Hematopoietic multipotent progenitor cell (in vitro differentiated cells): ENCODE measurements at places on chromosomes 1 and 21.

- DNase-seq = no peak
These were observed 75.8 kb upstream of the DPH5 start for GRCh38 chr1:101101360-101101759.

DNA sequence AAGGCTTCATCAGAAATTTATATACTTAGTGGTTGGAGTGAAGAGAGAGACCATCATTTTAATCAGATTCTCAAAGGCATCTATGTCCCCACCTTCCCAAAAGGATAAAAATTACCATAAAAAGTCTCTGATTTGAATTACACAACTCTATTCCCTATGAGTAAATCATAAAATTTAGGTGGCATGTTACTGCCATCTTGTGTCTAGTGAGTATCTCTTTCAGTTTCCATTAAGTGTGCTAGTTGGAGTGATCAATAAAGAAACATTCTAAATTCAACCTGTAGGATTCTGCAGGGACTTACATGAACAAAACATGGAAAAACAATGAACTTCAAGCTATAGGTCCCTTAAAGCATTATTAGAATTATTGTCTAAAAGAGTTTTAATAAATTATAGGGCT, 655.4 kb downstream of the LTN1 start:
- no peak for DNase-seq

- no peak for DNase-seq
These were observed 41.8 kb upstream of the POFUT2 start for GRCh38 chr21:45329261-45330074.

GRCh38 chr1:50917138-50918137, 42.6 kb downstream of the FAF1 start:
- DNase-seq = no peak

DNA sequence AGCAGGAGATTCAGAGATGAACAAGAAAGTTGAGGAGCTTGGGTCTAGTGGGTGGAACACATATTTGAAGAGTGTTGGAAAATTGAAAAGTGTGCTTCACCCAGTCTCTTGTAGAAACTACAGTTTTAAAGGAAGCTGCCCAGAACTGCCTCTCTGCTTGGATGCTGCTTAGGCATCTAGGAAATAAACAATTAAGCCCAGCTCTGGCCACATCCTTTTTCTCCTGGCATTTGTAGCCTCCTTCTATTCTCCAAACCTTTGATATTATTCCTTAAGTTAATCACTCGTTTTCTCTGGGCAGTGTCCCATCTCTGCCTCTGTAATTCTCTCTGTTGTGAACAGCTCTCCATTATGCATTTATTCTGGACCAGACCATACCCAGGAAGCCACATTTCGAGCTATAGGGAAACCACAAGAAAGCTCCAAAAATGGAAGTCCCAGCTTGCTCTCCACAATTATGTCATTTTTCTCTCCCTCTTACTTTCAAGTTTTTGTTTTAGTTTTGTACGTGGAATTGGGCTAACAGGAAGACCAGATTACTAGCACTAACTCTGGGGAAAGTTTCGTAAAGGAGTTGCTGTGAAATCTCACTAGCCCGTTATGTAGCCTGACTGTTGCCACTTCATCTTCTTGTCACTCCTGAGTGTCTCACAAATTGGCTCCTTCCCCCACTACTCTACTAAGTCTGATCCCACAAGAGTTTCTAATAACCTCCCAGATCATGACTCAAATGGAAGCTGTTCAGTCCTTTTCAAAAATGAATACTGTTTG, 102.2 kb downstream of the NTMT2 start:
- no peak for DNase-seq

- no peak for DNase-seq
These were observed 219.3 kb downstream of the ST6GALNAC3 start for GRCh38 chr1:76293831-76294230.

DNA sequence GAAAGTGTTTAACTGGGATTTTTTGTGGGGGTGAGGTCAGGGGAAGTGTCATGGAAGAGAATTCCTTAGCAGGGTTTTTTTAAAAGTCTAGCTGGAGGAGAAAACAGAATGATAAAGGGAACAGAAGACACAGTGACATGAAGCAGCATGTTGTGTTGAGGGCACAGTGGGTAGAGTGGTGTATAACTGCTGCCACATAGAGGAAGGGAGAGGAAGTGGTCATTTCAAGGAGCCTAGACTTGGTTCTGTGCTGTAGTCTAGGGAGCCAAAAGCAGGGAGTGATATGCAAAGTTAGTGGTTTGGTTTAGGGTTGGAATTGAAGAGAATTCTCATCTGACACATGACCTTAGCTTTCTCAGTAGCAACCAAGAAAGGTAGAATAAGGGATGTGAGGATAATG, 10.2 kb downstream of the EEIG2 start:
- DNase-seq = peak; percentile 63

DNA sequence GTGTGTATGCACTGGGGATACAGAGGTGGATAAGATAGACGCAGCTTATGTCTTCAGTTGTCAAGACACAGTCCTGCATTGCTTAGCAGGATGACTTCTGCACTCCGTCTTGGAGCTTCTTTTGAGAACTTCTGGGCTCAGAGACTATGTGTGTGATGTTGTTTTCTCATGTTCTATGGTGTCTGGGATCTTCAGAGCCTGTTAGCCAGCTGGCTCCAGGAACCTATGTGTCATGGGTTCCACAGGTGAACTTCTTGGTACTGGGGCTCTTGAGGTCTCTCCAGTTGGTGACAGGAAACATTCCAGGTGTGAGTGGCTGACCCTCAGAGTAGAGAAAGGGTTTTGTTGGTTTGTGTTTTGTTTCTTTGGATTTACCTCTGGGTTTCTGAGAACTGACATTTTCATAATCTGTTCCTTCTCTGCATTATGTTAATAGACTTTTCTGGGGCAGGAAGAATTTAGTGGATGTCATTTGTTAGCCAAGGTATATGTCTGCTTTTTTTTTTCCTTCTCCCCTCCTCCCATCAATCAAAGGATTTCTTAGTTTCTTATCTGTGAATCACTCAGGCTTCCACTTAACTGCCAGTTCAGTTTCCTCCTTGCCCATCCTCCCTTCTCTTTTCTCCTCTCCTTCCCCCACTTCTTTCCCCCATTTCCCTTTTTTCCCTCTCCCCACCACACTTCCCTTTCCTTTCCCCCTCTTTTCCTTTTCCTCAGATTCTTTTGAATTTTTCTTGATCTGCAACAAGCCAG, 18.1 kb downstream of the FGGY start:
- no peak for DNase-seq

DNA sequence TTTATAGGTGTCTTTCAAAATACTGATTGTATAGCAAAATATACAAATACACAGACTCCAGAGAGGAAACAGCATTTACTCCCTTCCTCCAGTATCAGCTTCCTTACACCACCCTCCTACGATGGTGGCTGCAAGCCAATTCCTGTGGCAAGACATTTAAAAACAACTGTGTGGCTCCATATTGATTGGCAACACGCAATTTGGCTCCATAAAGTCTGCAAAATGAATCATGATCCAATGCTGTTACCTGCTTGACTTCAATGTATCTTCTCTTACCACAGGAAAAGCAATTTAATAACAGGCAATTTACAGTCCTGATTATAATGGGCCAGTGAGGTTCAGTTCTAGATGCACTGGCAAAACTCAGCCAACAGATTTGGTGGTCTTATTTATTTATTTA, 19.7 kb upstream of the ATP6V1G3 start:
- DNase-seq = no peak

GRCh38 chr1:153277852-153278251, 18.4 kb downstream of the LORICRIN start:
- peak; percentile 29 for DNase-seq
